Activated CD8-positive, alpha-beta memory T cell treated with anti-CD3 and anti-CD28 coated beads for 36 hours (primary cell): ENCODE measurements at places on chromosomes 7 and 10. TPM values are rescaled to one million over a fixed set of nuclear protein-coding genes. Genes with fewer than 3 reads are reported as not detected.

Gene EBF3
- total RNA-seq: not detected

Gene C10orf105
- 0.17 TPM for total RNA-seq

Gene IRF5
- 5.7 TPM for total RNA-seq

Gene IGFBP1
- total RNA-seq: not detected

Gene LRRC17
- not detected for total RNA-seq

Gene NEURL1
- total RNA-seq: 2.1 TPM

Gene LIPN
- not detected for total RNA-seq

Gene NPSR1
- not detected for total RNA-seq

Gene FAM25G
- total RNA-seq: not detected

Gene NRCAM
- total RNA-seq: 0.34 TPM

Gene FBXL13
- 0.78 TPM for total RNA-seq

Gene THSD7A
- total RNA-seq: not detected

Gene POLR2J2
- 8.6 TPM for total RNA-seq

Gene NUPR2
- not detected for total RNA-seq
